GM04503 (cell line): ENCODE measurements at places on chromosomes 1 and 21.

DNA sequence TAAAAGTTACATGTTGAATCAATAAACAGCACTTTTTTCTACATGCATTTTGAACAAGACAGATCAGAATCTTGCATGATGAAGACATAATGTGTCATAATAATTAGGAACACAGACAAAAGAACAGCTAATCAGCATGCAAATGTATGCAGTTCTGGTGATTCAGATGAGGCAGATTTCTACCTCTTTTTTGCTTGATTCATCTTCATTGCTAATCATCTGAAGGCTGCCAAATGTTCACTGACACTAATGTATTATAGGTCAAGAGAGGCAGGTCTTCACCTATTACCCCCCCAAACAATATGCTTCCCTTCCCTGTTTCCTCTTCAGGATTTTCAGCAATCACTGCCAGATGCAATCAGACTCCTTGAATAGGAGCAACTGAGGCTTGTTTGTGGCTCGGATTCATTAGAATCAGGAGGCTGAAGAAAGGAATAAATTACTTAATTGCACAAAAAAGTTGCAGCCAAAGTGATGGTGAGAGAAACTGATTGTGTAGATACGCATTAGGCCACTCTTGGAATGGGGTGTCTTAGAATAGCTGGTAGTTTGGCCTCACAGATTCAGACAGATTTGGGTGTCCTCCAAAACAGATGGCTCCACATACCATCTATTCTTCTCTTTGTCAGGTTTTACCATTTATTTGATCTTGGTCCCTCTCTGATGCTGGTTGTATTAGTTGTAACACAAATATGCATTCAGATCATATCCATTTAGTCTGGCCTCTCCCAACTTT is 275.4 kb downstream of the RPS6KC1 start:
- no peak for DNase-seq

DNA sequence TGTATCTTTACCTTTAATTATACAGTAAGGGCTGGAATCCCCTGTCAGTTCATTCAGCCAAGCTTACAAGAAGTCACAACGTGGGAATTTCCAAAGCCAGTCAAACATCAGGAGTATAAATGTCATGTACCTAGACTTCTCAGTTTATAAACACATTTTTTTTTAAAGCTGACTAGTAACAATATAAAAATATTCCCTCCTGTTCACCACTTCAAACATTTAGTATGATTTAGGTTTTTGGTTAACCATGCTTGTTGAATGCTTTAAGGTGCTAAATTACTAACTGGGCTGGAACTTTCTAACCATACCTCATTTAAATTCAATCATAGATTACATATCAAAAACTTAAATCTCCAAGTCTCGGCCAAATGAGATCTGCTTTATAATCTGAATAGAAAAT is 44.0 kb downstream of the JAK1 start:
- no peak for DNase-seq

DNA sequence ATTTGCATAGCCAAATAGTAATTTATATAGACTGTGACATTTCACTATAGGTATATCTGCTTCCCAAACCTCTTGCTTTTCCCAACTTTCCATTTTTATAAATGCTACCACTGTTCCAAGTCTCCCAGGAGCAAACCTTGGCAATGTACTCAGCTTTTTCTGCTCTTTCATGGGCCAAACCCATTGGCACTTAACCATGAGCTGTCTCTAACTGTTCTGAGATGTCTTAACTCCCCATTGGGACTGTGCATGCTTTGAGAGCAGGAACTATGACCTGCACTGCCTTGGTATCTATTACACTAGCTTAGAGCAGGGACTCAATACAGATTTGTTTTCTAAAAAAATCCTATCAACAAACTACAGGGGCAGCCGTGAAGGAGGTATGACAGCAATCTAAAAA is 22.5 kb upstream of the KHDRBS1 start:
- DNase-seq = no peak

DNA sequence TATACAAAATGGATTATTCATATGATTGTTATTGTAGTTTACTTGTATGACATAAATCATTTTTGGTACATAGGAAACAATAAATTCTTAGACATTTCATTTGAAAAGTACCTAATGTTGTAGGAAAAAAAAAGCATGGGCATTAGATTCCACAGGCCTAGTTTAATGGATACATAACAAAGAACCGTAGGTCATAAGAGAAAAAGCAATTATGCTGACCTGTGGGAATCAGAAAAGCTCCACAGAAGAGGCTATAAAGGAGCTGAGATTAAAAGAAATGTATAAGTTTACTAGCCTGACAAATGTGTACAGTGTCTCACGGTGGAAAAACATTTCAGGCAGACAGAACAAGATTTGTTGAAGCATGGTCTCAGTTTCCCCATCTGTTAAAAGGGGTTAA is 3.7 kb downstream of the DEPDC1 start:
- no peak for DNase-seq

DNA sequence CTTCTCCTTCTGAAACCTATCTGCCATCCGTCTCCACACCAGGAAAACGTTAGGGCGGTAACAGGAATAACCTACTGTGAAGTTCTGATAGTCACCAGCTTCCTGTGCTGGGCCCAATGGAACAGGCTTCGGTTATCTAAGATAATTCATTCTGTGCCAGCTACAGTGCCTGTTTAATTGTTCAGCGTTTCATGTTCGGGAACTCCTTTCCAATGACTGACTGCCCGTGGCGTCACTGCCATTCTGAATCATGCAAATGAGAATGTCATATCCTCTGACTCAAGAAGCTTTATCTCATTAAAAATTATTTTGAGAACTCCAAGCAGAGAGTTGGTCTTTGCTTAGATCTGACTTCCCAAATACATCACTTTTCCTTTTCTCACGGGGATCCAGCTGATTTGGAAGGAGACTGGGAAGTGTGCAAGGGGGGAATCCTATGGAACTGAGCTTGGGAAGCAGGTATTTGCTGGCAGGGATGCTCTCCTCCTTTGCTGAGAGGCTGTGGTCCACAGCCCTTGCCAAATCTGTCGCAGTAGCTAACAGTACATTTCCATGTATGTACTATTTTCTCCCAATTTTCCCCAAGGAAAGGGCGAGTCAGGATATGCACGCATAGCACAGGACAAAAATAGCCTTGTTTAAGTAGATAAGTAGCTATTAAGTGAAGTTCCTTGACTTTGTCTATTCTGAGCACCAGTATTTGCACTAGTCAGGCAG is 358.7 kb downstream of the LTN1 start:
- DNase-seq = peak; percentile 54

- no peak for DNase-seq
Measured at GRCh38 chr1:46466477-46467182, 23.0 kb upstream of the DMBX1 start.

- DNase-seq = no peak
Measured at GRCh38 chr1:1906185-1907097, 8.6 kb upstream of the CALML6 start.

- no peak for DNase-seq
Measured at GRCh38 chr21:21067375-21067774, 69.2 kb downstream of the NCAM2 start.

- DNase-seq = no peak
Measured at GRCh38 chr1:44405798-44406736, 1.0 kb downstream of the RNF220 start.

DNA sequence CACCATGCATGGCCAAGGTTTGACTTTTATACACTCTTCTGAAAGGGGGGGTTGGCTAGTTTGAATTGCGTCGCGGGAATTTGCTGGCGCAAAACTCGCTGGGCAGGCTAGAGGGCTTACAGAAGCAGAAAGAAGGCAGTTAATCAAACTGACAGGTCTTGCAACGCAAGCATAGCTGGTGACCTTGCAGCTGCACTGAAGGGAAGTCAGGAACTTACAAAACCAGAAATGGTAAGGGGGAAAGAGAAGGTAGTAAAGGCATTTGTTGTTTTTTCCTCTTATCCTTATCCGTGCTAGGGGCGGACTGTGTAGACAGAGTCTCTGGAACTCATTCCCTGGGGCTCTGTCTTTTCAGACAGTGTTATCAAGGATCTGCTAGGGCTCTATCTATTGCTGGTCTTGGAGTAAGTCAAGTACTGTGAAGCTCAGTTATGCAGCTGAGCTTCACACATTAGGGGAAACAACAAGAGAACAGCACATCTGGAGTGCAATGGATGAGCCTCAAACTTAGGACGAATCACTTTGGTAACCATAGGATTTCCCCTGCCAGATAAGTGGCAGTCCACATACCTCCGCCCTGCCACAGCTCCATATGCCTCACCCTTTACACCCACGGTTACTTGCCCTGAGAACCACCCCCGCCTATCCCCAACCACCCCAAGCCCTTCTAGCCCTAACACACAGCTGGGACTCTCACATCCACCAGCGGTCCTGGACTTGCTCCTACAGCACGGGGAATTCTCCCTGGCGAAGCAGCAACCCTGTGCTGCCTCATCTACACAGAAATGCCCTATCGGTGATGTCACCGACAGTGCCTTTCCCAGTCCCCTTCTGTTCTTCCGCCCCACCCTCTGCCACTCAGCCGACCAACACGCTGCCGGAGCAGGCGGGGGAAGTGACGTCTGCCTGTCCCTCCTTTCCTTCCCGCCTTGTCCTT is 251.4 kb downstream of the FAM72C start:
- no peak for DNase-seq

DNA sequence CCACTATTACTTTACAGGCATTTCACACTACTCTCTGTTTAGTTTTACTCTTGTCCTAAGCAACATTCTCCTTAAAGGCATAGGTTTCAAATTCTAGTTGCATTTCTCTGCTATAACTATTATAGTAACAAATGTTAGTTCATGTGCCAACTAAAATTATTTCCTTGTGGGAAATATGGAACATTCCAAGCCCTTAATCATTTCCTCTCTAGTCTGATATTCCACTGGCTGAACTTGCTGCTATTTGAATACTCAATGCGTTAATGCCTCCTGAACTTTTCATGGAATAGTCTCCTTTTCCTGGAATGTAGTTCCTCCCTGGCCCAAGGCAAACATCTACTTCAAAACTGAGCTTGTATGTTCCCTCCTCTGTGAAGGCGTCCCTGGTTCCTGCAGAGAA is 19.3 kb upstream of the TBX19 start:
- peak; percentile 54 for DNase-seq

GRCh38 chr1:94081566-94082344 is 39.2 kb downstream of the ABCA4 start:
- DNase-seq = peak; percentile 88

GRCh38 chr1:64877151-64877550 is 89.2 kb downstream of the JAK1 start:
- no peak for DNase-seq

GRCh38 chr21:25370311-25370744 is 237.0 kb downstream of the MRPL39 start:
- peak; percentile 93 for DNase-seq
